ENCODE measurements at places on chromosomes 12 and 14.

- DNase-seq, result no peak
Observed at GRCh38 chr12:117903110-117903840, 65.5 kb downstream of the KSR2 start.

DNA sequence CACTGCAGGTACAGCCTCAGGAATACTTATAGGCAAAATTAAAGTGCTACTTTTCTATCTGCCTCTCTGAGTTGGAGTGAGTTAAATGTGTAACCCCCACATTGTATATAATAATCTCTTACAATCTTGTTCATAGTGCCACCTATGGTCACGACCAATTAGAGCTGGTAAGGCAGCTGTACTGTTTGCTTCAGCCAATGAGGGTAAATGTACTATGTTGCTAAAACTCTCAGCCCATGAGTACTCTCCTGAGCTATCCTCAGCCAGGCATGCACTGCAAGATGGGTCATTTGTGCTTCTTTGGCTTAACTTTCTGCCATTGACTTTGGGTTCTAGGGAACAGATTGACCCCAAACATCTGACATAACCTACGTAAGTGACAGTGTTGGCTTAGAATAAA, 15.0 kb upstream of the MDM2 start:
- DNase-seq, result no peak

GRCh38 chr12:52714887-52715281, 11.6 kb upstream of the KRT77 start:
- DNase-seq, result no peak

DNA sequence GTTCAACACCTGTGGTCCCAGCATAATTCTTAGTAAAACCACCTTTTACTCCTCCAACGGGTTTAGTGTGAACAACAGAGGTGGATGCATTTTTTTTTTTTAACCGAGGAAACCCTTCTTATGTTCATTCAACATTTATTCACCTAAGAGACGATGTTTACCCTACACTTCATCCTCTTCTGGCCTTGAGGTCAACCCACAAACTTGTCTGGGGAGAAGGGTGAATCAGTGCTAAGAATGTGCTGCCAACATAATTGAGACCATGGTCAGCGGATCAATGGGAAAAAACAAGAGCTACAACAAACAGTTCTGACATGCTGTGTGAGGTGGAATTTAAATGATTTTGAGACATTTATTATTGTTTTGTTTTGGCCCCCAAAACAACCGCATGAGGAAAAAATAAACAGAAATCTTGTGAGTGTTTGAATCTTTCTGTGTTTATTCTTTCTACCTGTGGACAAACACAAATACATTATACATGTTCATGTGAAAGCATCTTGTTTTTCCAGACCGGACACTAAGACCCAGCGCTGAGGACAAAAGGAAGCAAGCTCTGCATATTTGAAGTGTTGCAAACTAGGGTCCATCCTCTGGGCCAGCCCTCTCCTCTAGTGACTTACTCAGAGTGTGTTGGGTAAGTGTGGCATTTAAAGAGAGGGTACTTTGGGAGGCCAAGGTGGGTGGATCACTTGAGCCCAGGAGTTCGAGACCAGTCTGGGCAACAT, 5.1 kb upstream of the USP30 start:
- DNase-seq, result no peak

- no peak for DNase-seq
Observed at GRCh38 chr12:55906056-55906455, 21.6 kb downstream of the PYM1 start.

DNA sequence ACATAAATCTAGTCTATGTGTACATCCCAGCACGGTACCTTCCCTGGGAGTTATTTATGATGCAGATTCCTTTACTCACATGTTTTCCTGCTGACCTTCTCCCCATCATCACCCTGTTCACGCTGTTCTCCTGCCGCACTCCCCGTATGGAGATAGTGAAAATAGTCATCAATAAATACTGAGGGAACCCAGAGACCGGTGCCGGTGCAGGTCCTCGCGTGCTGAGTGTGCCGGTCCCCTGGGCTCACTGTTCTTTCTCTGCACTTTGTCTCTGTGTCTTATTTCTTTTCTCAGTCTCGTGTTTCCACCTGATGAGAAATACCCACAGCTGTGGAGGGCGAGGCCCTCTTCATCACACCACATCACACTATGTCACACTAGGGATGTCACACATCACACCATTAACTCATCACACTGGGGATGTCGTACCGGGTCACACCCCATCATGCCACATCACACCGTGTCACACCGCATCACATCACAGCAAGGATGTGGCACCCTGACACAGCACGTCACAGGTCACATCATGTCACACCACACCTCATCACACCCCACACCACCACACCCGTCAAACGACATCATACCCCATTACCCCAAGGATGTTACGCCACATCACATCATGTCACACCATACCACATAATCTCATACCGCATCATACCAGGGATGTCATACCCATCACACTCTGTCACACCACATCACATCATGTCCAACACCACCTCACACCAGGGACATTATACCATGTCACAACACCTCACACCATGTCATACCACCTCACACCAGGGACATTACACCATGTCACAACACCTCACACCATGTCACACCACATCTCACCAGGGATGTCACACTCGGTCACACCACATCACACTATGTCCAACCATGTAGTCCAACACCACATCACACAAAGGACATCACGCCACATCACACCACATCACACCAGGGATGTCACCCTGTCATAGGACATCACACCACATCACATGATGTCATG, 207.0 kb downstream of the TMEM121 start:
- no peak for DNase-seq

DNA sequence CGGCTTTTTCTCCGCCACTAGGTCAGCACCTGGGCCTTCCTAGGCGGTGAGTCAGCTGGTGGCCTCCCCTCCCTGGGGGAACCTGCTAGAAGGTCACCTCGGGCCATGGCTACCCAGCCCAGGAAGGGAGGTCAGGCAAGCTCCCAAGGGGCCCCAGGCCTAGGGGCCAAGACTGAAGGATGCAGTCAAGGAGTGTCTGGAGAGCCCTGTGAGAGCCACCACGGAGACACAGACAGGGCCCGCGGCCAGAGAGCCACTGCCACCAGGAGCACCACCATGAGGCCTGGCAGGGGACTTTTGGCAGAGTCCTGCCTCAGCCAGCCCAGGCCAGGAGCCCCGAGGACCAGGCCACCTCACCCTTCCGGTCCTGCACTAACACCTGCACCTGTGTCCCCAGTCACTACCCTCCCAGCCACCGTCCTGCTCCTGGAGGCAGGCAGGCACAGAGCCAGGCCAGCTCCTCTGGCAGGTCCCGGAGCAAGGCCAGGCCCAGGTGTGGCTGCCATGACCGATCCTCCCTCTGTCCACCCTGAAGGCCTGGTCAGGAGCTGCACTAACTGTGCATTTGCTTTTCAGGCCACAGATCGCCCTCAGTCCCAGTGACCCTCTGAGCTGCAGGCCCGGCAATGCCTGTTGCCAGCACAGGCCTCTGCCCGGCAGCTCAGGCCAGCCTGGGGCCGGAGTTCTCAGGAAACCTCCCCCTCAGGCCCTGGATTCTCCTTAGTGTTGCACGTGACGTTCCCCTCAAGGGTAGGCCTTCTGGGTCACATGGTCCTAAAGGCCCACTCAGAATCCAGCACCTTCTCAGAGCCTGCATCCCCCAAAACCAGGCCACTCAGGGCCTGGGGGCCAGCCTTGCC, 6.9 kb downstream of the PHETA1 start:
- no peak for DNase-seq

DNA sequence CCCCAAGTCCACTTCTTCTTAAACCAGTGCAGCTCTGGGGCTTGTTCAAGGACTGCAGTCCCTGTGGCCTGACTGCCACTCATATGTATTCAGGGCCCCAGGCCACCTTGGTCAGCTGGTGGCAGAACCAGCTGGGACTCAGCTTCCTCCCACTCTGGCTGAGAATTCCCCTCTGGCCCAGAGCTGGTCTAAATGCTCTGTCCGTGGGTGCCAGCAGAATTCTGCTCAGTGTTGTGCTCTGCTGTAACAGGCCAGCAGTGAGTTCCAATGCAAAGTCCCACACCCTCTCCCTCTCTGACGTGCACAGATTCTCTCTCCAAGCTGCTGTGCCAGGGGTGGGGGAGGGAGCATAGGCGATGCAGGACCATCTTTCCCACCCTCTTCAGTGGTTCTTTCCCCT, 210.4 kb upstream of the RGS6 start:
- no peak for DNase-seq

- DNase-seq, result no peak
Observed at GRCh38 chr14:63039866-63040265, 5.4 kb downstream of the KCNH5 start.

GRCh38 chr12:74292351-74293194, 245.1 kb upstream of the ATXN7L3B start:
- no peak for DNase-seq

- no peak for DNase-seq
Observed at GRCh38 chr14:49679271-49679670, 8.7 kb downstream of the POLE2 start.

DNA sequence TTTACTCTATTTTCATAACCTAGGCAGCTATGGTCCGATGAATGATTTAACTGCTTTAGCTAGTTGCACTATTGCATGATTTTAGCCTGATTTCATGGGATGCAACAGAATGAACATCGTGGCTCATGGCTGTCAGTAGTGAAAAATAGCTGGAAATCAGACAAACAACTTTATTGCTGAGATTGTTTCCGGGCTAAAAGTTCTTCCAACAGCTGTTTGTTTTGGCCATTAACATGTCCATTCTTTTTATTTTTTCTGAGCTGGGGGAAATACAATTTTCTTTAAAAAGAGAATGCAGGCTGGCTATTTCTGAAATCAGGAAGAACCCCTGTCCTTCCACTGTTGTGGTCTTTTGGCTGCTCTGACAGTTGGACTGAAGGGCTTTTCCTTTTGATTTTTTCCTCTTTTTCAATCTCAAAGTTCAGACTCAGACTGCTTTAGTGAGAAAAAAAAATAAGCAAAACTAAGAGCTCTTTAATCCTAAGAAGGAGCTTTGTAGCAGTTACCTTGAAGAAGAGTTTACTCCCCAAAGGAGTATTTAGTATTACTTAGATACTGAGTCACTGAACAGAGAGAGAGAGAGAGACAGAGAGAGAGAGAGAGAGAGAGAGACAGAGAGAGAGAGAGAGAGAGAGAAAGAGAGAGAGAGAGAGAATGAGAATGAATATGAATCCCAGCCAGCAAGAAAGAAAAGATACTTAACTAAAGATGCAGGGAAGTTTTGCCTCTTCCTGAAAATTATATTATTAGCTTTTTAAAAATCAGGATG, at the start of gene NAV3:
Gene NAV3, plus strand, starts transcription at position 312 of the 769 bp plus-strand sequence. CDS start 568 bp downstream, outside the sequence.
- peak; percentile 44 for DNase-seq

DNA sequence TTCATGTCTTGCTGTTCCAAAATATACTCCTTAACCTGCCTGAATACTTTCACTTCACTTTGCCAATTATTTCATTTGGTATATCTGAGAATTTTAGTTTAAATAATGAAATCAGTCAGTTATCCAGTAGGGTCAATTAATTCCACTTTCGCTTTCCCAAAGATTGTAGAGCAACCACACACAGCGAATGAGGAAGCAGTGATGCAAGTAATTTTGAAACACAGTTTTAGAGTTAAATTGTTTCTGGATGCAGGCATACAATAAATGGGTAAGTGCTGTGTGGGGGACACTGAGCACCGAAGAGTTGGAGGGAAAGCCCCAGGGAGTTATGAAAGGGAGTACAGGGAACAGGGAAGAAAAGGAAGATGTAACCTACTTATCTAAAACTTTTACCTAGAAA, 62.8 kb downstream of the TSHR start:
- no peak for DNase-seq

- no peak for DNase-seq
Observed at GRCh38 chr14:101033446-101034165, 130.1 kb upstream of the RTL1 start.

GRCh38 chr14:66752109-66752508, 244.2 kb downstream of the GPHN start:
- no peak for DNase-seq

GRCh38 chr12:143964-144649, 69.8 kb downstream of the SLC6A12 start:
- DNase-seq, result no peak

DNA sequence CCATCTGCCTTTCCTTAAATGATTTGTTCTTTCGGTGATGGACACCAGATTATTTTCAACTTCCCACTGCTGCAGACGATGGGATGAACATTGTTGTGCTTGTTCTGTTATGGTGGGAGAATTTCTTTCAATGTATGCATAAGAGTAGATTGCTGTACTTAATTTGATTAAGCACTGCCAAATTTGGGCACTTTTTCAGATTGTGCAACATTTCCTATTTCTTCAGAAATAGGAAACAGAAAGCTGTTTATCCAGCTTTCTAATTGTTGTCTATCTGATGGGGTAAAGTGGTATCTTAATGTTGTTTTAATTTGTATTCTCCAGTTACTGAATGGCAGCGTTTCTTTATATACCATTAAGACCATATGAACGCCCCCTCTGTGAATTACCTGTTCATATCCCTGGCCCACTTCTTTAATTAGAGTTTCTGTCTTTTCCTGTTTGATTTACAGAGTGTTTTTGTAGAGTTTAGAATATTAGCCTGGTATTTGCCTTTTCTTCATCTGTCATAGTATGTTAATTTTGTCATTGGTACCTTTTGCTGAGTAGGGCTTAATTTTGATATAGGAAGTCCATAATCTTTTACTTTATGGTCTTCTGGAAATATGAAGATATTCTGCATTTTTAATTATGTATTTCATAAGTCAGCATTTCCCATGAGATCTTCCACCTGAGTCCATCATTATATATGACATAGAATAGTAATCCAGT, 59.6 kb downstream of the DIP2B start:
- DNase-seq, result no peak

DNA sequence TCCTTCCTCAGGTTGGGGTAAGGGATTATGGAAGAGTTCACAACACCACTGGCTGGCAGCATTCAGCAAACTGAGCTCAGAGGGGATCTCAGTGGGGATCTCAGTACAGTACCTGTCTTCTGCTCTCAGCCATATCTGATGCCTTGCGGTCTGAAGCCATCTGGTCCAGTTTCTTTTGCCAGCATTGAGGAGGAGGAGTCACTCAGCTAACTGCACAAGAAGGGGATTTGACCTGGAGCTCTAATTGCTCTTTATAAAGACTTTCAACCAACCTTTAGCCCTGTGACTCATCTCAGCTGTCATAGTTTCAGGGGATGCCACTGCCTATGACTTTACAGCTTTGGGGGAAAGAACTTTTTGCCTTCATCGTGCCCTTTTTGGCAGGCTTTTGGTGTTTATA, 44.9 kb downstream of the JKAMP start:
- DNase-seq, result no peak

DNA sequence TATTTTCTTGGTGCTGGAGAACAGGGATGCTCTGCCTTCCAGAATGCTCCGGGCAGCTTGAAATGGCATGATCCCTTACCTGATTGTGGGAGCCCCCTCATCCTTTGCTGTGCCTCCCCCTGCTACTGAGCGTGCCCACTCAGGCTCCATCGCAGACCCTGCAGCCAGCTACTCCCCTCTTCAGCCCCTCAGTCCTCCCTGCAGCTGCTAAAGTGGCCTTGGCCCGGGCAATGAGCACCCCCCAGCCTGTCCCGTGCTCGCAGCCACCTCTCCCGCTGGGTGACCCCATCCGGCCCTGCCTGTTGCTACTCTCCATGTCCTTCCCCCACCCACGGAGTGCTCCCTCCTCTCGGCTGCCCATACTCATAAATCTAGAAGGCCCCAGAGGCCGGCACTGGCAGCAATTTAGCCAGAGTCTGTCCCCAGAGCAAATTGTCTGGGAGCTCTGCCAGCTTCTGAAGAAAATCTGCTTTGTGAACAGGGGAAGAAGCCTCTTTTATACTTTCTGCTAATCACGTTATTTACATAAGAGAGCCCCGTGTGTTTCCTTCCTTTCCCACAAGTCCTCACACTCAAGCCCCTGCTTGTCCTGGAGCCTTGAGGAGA, 143.7 kb upstream of the FRMD6 start:
- peak; percentile 37 for DNase-seq

GRCh38 chr12:76223869-76224268, 124.3 kb downstream of the BBS10 start:
- DNase-seq, result no peak
